Ovary (tissue), 10 donors: ENCODE measurements at places on chromosomes 7 and 10. TPM values are rescaled to one million over a fixed set of nuclear protein-coding genes. Genes with fewer than 3 reads are reported as not detected.

CALHM3 gene
- polyA plus RNA-seq, result not detected

CYP2C18 gene
- polyA plus RNA-seq, result not detected

DPY19L1 gene
- 8.1 TPM for polyA plus RNA-seq

PTPRN2 gene
- 5.7 TPM for polyA plus RNA-seq

C10orf62 gene
- polyA plus RNA-seq, result not detected

HOXA2 gene
- 1.8 TPM for polyA plus RNA-seq

SAMD9L gene
- 18.5 TPM for polyA plus RNA-seq

SLC39A12 gene
- polyA plus RNA-seq, result 0.02 TPM

SRRM3 gene
- polyA plus RNA-seq, result 3.0 TPM

INSYN2A gene
- 0.27 TPM for polyA plus RNA-seq

ANKRD1 gene
- 0.32 TPM for polyA plus RNA-seq

CPEB3 gene
- polyA plus RNA-seq, result 2.3 TPM

LLCFC1 gene
- polyA plus RNA-seq, result not detected

CBX3 gene
- 90.3 TPM for polyA plus RNA-seq

FAM237B gene
- not detected for polyA plus RNA-seq

LRRC17 gene
- polyA plus RNA-seq, result 102 TPM

UFSP1 gene
- polyA plus RNA-seq, result 0.38 TPM

ABCB1 gene
- 9.2 TPM for polyA plus RNA-seq

NCF1 gene
- 3.6 TPM for polyA plus RNA-seq

EVX1 gene
- polyA plus RNA-seq, result not detected

GPER1 gene
- 2.9 TPM for polyA plus RNA-seq

EPHB4 gene
- polyA plus RNA-seq, result 38.2 TPM

RHOBTB1 gene
- 12.0 TPM for polyA plus RNA-seq

CPVL gene
- polyA plus RNA-seq, result 88.9 TPM

TBC1D12 gene
- polyA plus RNA-seq, result 7.7 TPM

IGF2BP3 gene
- 0.20 TPM for polyA plus RNA-seq

PRKAR2B gene
- polyA plus RNA-seq, result 84.9 TPM

NPY4R gene
- not detected for polyA plus RNA-seq

FFAR4 gene
- polyA plus RNA-seq, result not detected

NRG3 gene
- 0.04 TPM for polyA plus RNA-seq

OR13A1 gene
- not detected for polyA plus RNA-seq
